CD8-positive, alpha-beta T cell (primary cell): ENCODE measurements at places on chromosomes 6 and 20.

GRCh38 chr6:33840048-33840926, 36.5 kb upstream of the MLN start:
- no peak for DNase-seq

- no peak for DNase-seq
Observed at GRCh38 chr6:111844921-111845320, 28.3 kb downstream of the FYN start.

- no peak for DNase-seq
Observed at GRCh38 chr6:159450815-159451465, 242.1 kb downstream of the SOD2 start.

- peak; percentile 76 for DNase-seq
Observed at GRCh38 chr20:44384423-44385027, 29.0 kb downstream of the HNF4A start.

GRCh38 chr20:29079769-29080690, 2177.4 kb upstream of the DEFB115 start:
- DNase-seq = peak; percentile 52

DNA sequence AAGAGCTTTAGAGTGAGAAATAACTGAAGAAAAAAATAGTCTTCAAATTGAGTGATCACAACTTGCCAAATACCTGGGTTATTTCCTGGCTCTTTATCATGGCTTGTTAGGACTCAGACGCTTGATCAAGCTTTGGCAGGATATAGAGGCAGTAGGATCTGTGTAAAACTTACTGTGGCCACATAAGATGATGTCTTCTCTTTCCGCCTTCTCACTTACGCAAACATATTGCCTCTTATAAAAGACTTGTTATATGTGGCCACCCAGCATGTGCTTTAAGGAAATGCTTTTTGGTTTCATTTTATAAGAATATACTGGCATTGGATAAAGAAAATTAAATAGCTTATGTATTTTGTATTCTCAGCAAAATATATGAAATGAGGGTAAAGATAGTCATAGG, 101.8 kb upstream of the AKIRIN2 start:
- no peak for DNase-seq

GRCh38 chr20:19858466-19859371, 100.7 kb downstream of the RIN2 start:
- no peak for DNase-seq

- DNase-seq = no peak
Observed at GRCh38 chr6:21958428-21958827, 338.4 kb downstream of the PRL start.

GRCh38 chr6:3321875-3322274, 63.1 kb downstream of the PSMG4 start:
- no peak for DNase-seq

DNA sequence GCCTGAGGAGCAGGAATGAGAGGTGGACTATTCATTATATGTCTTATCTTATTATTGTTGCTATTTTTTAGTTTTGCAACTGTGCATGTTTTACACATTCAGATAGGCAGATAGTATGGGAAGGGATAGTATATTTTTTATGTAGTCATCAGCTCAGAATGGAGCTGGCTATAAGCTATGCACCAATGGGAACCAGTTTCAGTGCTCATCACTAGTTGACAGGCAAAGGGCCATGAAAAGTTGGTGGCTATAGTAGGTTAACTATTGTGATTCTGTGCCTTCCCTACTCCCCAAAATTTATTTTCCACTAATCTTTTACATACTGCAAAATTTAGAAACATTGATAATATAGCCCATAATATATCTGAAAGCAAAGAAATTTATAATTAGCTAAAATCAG, 5.3 kb upstream of the UBD start:
- no peak for DNase-seq

- DNase-seq = no peak
Observed at GRCh38 chr20:48789185-48789668, 38.6 kb downstream of the PREX1 start.

GRCh38 chr6:3296537-3296936, 37.8 kb downstream of the PSMG4 start:
- no peak for DNase-seq

- DNase-seq = no peak
Observed at GRCh38 chr6:17653198-17653882, 53.2 kb downstream of the FAM8A1 start.

GRCh38 chr20:1563598-1563997, 6.1 kb upstream of the SIRPD start:
- no peak for DNase-seq

DNA sequence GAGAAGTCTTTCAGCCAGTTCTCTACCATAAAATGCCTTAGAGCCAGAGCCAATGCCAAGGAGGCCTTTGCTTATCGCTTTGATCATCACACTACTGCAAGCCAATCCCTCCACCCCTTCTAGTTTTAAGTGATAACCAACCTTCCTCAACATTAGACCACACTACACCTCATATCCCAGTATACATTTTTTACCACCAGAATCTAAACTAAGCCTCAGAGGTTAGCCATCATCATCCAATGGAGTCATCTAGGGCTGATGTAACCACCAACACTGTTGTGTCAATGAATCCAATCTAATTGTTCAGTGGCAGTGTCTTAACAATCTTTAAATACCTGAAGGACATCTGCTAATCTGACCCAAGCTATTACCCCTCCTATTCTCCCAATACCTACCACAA, 6.4 kb downstream of the ZUP1 start:
- DNase-seq = no peak

GRCh38 chr6:167499161-167499660, 174.3 kb downstream of the TTLL2 start:
- no peak for DNase-seq

DNA sequence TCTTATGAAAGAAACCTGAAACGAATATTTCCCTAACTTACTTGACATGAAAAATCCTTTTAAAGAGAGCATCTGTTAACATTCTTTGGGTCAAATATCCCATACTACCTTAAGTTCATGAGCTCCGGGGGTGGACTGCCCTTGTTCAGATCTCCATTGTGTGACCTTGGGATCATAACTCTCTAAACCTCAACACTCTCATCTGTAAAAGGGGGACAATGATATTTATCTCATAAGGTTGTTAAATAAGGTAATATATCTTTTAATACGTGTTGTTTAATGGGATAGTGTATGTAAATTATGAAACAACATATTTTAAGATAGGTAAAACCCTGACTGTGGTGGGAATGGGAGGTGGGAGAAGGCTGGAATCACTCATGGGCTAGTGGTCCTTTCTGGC, 326.3 kb downstream of the FARS2 start:
- no peak for DNase-seq

DNA sequence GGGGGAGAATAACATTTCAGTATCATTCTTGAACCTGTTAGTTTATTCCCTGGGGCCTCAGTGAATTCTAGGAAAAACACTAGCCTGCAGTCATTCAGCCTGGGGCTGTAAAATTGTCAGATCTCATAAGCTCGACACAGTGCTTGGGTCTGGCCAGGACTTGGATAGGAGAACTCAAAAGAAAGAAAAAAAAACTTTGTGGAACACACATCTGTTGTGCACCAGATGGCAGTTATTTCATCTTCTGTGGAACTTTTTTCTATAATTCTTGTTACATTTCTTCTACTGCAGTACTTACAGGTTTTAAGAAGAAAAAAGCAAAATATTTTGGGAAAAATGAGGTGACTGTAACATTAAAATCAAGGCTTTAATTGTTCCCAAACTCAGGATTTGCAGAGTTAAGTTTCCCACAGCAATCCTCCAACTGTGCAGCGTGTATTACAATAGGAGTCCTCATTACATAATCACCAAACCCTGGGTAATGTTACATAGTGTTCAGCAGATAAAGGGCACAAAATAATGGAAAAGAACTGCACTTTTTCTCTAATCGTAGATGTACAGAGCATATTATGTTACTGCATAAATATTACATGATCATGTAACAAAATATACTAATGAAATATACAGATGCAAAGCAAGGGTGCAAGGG, 531.1 kb upstream of the CITED2 start:
- DNase-seq = no peak

DNA sequence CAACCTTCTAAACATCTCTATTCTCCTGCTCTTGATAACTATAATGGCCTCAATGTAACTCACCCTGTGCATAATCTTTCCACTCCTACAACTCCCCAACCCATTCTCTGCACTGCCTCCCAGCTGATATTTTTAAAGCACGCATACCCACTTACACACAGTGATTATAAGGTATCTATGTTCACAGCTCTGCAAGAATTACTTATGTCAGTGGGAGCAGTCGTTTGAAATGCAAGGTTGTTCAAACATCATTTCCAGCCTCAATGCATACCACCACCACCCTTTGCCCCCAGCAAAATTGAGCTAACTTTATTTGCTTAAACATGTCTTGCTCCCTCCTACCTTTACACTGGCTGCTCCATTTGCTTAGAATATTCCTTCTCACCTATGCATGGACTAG, 506.0 kb downstream of the RFPL4B start:
- no peak for DNase-seq

DNA sequence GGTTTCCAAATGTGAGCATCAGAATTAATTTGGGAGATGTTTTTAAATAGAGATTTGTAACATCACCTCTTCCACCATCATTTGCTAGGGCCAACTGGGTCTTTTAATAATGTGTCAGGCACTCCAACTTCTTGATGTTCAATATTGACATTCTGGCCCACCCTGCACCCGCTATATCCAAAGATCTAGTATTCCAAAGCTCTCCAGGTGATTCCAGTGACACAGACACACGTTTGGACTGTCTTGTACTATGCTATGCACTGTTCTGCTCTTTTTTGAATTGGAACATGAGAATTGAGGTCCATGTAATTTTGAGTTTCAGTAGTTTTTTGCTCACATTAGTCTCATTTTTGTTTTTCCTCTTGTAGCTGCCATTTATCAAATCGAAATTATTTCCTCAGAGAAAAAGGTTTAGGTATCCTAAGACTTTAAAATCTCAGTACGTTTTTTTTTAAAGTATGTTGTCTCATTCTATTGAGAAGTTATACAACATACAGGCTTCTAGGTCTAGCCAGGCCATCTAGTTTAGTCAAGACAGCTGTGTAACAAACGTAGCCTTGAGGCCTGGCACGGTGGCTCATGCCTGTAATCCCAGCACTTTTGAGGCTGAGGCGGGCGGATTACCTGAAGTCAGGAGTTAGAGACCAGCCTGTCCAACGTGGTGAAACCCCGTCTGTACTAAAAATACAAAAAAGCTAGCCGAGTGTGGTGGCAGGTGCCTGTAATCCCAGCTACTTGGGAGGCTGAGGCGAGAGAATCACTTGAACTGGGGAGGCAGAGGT, 3.1 kb downstream of the BICRAL start:
- DNase-seq = no peak

DNA sequence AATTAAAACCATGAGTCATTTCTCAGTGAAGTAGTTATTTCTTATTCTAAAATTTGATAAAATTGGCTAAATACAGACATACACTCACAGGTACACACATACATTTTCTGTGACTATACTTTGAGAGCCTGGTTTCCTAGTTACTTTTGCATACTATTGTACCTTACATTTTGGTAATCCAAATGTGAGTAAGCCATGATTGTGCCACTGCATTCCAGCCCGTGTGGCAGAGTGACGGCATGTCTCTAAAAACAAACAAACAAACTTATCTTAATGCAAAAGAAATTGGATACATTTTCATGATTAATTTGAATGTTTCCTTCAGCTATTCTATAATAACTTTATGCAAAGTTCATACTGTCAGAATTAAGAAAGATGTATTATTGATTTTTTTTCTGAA, 628.8 kb downstream of the GRIK2 start:
- no peak for DNase-seq

DNA sequence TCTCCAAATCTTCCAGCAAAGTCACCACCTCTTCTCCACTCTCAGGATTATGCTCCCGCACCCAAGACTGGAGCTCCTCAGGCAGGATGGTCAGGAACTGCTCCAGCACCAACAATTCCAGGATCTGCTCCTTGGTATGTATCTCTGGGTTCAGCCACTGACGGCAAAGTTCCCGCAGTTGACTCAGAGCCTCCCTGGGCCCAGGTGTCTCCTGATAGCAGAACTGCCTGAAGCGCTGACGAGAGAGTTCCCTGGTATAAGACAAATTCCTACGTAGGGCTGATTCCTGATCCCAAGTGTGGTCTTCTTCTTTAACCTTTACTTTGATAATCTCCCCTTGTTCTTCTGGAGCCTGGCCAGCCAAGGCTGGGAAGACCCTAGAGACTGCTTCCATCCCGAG, 60.6 kb downstream of the GPX5 start:
- DNase-seq = no peak

DNA sequence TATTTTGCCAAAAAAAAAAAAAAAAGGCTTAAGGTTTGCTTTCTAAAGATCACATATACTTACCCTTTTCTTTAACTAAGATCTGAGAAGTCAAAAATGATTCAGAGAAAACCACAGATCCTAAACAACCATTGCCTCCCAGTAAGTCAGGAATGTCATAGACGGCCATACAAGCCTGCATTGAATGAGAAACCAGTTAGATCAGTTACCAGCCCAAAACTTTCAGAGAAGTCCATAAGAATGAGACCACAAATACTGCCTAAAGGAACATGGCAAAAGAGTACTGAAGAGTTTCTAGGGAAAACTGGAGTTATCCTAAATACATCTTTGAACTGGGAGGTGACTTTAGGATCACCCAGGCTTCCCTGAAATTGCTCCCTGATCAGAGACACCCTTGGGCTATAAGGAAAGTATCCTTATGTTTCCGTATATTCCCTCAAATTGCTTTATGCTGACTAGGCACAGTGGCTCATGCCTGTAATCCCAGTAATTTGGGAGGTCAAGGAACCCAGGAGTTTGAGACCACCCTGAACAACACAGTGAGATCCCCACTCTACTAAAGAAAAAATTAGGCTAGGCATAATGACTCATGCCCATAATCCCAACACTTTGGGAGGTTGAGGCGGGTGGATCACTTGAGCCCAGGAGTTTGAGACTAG, 79.4 kb upstream of the SLC4A11 start:
- no peak for DNase-seq

DNA sequence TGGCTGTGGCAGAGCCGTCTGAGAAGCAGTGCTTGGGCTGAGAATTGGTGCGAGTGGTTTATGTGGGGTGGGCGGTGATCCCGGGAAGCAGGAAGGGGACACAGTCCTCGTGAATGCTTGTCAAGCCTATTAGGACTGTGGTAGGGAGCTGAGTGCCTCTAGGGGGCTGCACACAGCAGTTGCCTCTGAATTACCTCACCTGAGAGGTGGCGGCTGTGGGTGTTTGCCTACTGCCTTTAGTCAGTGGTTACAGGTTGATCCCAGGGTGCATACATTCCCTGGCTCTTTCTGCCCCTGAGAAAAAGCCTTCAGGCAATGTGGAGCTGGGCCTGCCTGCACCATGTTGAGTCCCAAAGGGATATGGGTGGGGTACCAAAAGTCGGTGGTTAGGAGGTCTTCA, 5.2 kb downstream of the AP5S1 start:
- DNase-seq = no peak
